ENCODE measurements at places on chromosomes 11 and 22.
A peak's percentile ranks its signal among the peaks of the same experiment; 100 is the strongest.

- no peak for DNase-seq
Observed at GRCh38 chr22:40198733-40199132, 21.0 kb downstream of the TNRC6B start.

DNA sequence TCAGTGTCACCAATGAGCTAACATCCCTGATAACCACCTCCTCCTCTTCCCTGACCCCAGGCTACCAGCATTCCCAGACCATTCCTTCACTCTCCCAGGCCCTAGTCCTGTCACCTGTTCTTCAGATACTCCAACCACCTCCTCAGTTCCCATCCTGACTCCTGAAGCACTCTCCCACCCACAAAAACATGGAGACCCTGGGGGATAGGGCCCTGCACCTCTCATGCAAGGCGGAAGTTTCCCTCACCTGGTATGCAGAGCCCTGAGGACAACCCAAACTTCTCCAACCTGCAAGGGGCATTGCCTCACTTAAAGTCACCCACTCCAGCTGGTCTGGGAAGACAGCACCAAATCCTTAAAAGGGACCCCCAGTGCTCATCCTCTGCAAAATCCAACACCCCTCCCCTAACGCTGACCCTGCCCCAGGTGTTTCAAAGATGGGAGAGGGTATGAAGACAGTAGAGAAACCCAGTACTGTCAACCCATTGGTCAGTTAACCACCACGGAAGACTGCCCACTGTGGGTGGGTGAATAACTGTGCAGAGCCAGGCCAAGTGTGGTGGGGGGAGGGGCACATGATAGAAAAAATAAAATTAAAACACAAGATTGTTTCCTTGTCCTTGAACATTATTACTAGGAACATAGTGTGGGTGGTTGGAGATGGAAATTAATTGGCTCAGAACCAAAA, 1.4 kb downstream of the TNKS1BP1 start:
- DNase-seq, result no peak

DNA sequence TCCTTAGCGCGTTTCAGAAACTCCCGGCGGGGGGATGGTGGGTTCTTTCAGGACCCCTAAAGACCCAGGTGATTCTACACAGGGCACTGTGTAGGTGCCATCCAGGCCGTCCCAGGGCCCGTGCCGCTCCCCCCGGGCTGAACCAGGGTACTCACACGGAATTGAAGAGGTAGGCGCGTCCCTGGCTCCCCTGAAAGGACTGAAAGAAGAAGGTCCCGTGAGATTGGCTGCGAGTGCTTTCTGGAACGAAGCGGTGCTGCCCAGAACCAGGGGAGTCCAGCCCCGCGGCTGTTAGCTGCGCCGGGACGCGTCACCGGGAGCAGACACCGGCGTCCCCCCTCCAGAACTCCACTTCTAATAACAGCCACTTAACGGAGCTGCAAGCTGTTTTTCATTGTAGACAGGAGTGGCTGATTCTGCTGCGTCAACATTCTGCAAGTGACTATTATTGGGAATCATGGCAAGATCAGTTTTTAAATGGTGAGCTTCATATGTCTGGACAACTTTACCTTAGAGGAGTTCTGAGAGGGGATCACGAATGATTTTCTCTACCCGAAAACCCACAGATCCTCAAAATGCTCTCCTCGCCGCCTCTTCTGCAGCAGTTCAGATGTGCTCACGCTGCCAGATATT, 31.8 kb downstream of the YPEL1 start:
- no peak for DNase-seq

- peak; percentile 18 for DNase-seq
Observed at GRCh38 chr11:44388828-44389657, 79.1 kb upstream of the ALX4 start.

DNA sequence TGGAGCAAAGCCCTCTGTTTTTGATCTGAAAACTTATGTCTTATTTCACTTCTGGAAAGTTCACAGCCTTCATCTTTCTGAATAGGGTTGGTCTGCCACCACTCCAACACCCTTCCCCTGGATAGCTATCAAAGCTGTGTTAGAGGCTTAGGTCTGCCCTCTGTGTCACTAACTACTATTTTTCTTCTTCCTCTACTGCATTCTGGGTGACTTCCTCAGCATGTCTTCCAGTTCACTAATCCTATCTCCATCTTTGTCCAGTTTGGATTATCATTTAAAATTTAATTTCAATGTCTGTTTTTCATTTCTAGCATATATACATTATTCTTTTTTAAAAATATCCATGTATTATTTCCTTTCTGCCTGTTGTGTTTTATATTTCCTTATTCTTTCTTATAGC, 84.6 kb downstream of the ZNRF3 start:
- no peak for DNase-seq

GRCh38 chr11:57622263-57622662, 24.8 kb downstream of the SERPING1 start:
- DNase-seq, result no peak

DNA sequence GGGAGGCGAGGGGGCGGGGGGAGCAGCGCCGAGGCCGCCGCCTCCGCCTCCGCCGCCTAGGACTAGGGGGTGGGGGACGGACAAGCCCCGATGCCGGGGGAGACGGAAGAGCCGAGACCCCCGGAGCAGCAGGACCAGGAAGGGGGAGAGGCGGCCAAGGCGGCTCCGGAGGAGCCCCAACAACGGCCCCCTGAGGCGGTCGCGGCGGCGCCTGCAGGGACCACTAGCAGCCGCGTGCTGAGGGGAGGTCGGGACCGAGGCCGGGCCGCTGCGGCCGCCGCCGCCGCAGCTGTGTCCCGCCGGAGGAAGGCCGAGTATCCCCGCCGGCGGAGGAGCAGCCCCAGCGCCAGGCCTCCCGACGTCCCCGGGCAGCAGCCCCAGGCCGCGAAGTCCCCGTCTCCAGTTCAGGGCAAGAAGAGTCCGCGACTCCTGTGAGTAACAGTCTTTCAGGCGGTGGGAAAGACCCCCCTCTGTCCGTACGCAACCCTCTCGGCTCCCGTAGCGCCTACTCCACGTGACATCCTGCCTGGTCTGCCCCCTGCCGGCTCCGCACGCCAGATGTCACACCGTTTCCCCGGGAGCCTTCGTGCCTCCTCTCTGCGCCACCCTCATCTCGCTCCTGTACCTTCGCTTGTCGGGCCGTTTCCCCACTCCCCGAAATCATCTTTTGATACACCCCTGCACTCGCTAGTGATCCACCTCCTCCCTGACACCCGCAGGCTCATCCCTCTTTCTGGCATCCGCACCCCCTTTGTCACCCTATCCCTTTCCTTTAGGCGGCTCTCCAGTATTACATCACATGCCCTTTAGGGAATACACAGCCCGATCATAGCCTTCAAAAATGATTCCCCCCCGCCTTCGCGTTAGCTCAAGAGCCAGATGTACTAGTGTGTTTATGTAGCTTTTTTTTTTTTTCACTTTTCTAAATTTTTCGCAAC, 598 bp downstream of the ZFP91 start:
- DNase-seq, result peak; percentile 95

GRCh38 chr11:20443596-20443995, 56.1 kb downstream of the PRMT3 start:
- DNase-seq, result no peak

DNA sequence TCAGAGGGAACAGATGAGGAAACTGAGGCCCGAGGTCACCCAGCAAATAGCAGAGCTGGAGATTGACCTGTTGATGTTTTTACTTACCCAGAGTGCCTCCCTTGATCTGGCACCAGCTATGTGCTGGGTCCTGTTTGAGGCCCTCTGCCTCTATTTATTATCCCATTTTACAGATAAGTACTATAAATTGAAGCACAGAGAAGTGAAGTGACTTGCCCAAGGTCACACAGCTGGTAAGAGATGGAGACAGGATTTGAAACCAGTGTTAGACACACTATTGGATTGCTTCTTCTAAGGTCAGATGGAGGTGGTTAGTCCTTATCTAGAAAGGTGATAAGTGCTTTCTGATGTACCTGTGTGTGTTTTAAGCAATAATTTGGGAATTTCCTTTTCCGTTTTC, 13.5 kb downstream of the SGSM1 start:
- no peak for DNase-seq

GRCh38 chr11:17012179-17012578, 2.0 kb downstream of the PLEKHA7 start:
- no peak for DNase-seq

GRCh38 chr11:32429477-32429876, 5.9 kb downstream of the WT1 start:
- no peak for DNase-seq

- DNase-seq, result no peak
Observed at GRCh38 chr11:27456140-27456794, 16.3 kb downstream of the LGR4 start.

Measured in upper lobe of right lung (tissue), 1 donor.